ENCODE measurements at places on chromosomes 2 and 18.
A peak's percentile ranks its signal among the peaks of the same experiment; 100 is the strongest.

- DNase-seq: no peak
Observed at GRCh38 chr2:32865399-32866068, 81.2 kb upstream of the LTBP1 start.

GRCh38 chr2:232551250-232551638, 755 bp downstream of the EIF4E2 start:
- DNase-seq: no peak

DNA sequence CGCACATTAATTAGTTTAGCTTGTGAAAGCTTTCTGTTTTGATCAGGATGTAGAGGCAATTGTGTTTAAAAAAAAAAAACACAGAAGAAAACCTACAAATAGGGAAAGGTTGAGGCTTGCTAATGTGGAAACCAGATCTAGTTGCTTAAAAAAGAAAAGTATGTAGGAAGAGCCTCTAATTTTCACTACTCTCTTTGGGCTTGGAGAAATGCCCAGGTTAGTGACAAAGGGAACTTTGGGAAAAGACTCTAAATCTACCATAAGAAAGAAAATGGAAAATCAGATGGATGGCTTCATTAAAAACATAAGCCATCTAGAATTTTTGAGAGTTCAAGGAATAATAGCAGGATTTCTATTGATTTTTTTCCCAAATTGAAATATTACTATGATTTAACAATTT, 47.3 kb upstream of the SLC38A11 start:
- DNase-seq: no peak

- DNase-seq: no peak
Observed at GRCh38 chr2:1047485-1047884, 96.8 kb downstream of the SNTG2 start.

GRCh38 chr2:99656994-99657393, 167.2 kb upstream of the REV1 start:
- no peak for DNase-seq

- DNase-seq: no peak
Observed at GRCh38 chr2:219511547-219512325, 2.5 kb upstream of the ASIC4 start.

- no peak for DNase-seq
Observed at GRCh38 chr2:24830351-24830750, 37.1 kb downstream of the CENPO start.

DNA sequence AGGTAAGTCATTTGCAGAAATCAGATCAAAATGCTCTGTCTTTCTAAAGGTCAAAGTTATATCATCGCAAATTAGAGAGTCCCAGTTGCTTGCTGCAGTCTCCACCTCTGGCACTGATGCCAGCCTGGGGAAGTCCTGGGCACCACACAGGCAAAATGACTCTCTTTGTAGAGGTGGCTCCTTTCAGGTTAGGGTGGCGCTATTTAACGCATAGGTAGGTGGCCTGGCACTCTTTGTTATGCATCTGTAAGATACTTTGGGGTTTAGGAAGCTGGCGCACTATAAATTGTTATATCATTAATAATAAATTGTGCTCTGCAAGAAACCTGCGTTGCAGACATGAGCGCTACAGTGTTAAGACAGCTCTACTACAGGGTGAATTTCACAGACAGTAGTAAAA, 268.5 kb downstream of the ICOS start:
- no peak for DNase-seq

GRCh38 chr2:48412443-48413250, 117.3 kb upstream of the STON1 start:
- DNase-seq: peak; percentile 72

DNA sequence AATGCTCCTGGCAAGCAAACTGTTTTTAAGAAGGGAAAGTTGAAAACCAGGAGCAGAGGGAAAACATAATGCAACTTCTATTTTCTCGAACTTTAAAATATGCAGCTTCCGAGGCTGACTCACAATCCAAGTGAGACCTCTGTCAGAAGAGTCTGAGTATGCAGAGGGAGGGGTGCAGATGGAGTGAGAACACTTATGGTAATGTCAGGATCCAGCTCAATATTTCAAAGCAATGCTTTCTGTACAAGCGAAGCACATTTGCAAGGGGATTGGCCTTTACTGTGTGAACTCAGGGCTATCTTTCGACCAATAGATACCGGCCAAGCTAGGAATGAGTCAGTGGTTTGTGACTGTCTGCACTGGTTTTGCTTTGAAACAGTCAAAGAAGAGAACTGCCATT, 242.7 kb downstream of the CNTNAP5 start:
- no peak for DNase-seq

- DNase-seq: no peak
Observed at GRCh38 chr2:206783718-206784117, 18.3 kb downstream of the FASTKD2 start.

DNA sequence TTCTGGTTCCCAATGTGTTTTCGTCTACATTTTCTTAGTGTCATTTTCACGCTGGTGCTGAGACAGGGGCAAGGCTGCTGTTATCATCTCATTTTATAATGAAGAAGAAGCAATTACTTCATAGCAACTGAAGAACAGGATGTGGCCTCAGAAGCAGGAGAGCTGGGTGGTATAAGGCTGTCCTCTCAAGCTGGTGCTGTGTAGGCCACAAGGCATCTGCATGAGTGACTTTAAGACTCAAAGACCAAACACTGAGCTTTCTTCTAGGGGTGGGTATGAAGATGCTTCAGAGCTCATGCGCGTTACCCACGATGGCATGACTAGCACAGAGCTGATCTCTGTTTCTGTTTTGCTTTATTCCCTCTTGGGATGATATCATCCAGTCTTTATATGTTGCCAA, 7.3 kb downstream of the IL36G start:
- peak; percentile 22 for DNase-seq

DNA sequence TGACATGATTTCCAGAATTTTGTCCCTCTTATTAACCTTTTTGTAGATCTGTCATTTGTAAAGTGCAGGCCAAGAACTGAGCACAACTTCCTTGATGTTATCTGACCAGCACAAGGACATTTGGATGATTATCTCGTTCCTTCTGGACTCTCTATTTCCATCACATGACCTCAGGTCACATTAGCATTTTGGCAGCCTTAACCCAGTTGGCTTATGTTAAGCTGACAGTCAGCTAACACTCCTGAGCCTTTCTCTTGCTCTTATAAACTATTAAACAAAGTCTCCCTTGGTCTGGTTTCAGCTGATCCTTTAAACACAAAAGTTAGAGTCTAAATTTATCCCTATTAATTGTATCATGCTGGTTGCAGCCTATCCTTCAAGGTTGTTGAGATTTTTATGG, 167.2 kb upstream of the RBBP8 start:
- no peak for DNase-seq

DNA sequence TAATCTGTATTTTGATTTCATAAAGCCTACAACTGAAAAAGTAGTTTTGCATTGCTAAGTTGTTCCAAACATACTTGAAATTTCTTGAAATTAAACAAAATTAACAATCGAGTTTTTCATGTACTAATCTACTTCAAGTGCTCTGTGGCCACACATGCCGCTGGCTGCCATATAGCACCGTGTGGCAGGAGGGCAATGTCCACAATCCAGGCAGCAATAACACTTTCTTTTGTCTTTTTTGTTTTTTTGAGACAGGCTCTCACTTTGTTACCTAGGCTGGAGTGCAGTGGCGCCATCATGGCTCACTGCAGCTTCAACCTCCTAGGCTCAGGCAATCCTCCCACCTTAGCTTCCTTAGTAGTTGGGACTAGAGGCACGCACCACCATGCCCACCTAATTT, 36.1 kb downstream of the SAP130 start:
- DNase-seq: no peak

GRCh38 chr2:63840081-63840784, 1.5 kb upstream of the UGP2 start:
- no peak for DNase-seq

GRCh38 chr2:237943395-237944094, 23.3 kb upstream of the UBE2F start:
- no peak for DNase-seq

DNA sequence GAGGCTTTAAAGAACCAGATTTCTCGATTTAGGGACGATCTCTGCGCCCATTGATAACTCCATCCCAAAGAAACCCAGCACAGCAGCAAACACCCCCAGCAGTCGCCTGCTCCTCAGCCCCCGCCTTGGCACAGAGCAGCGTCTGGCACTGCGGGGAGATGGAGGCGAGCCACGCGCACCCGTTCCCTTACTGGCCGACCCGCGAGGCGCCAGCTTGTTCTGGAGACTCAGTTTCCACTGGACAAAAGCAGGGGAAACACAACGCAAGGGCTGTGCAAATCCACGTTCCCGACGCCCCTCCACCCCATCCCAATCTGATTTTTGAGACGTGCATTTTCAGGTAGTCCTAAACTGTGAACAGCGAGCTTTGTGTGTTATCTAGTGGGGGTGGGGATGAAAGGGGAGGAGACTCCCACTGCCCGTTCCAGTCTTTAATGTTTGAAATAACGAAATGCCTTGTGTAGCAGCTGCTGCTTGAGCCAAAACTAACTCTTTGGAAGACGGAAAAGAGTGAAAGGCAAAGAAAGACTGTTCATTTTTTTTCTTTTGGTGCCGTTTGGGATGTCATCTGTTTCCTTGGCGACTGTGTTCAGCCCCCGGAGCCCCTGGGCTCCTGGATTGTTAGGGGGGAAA, 143.2 kb downstream of the MEIS1 start:
- DNase-seq: no peak

- DNase-seq: no peak
Observed at GRCh38 chr2:100721693-100722092, 98.2 kb upstream of the NPAS2 start.

DNA sequence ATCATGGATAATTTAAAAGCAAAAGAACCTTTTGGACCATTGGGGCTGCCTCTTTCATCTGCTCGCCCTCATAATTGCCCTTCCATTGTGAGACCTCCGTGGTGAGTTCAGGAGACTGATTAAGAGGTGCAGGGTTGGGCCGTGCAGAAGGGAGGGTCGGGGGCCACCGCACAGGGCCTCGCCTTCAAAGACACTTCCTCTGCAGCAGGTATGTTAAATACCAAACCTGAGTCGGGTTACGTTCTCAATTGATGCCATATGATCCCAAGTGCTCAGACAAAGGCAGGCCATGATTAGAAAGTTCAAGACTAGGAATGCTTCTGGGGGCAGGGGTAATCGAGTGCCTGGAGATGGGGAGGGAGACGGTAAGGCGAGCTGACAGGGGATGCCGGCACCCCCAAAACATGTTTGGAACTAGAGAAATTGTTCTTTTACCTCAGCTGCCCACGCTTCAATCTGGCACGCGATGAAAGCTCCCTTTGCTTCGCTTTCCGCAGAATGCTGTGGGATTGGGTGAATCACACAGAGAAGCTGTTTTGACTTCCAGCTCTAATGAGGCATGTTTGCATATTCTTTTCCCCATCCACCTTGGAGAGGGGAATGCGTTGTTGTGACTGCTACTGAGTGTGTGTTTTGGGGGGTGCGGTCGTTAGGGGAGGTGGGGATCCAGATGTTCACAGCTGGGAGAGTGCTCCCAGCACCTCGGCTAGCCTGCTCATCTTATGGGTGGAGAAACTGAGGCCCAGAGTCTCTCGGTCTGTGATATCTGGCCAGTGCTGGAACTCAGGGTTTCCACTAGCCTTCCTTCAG, 309.1 kb downstream of the MYCN start:
- no peak for DNase-seq

- DNase-seq: no peak
Observed at GRCh38 chr2:195021711-195022507, 635.1 kb upstream of the SLC39A10 start.

GRCh38 chr2:104733226-104733943, 120.5 kb upstream of the POU3F3 start:
- peak; percentile 5 for DNase-seq

GRCh38 chr2:73730810-73731209, 6.3 kb downstream of the TPRKB start:
- no peak for DNase-seq

- no peak for DNase-seq
Observed at GRCh38 chr2:151189125-151189524, 72.5 kb downstream of the RBM43 start.

- no peak for DNase-seq
Observed at GRCh38 chr18:48693625-48694262, 154.9 kb downstream of the CTIF start.

GRCh38 chr2:227653419-227653818, 13.2 kb upstream of the SCYGR5 start:
- peak; percentile 68 for DNase-seq

GRCh38 chr2:42879121-42879705, 86.8 kb upstream of the HAAO start:
- no peak for DNase-seq

GRCh38 chr2:120859128-120859527, 123.5 kb downstream of the GLI2 start:
- no peak for DNase-seq

GRCh38 chr2:104794441-104794840, 59.5 kb upstream of the POU3F3 start:
- DNase-seq: no peak

DNA sequence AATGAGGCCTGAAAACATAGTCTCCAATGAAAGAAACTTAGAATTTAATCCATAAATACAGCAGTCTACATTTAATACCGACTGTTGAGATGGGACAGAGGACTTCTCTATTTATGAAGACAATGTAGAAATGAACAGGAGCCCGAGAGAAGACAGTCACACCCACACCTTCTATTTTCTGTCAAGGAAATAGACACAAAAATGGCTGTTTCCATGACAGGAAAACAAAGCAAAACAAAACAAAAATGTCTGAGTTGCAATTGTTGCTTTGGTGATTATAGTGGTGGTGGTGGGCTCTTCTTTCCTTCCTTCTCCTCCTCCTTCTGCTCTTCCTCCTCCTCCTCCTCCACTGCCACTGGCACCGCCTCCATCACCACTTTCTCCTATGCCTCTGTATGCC, 72.3 kb upstream of the CCDC68 start:
- DNase-seq: no peak

Measured in suppressor macrophage treated with lipopolysaccharide for 4 hours (primary cell).